ENCODE measurements at places on chromosomes 11 and 22.
A peak's percentile ranks its signal among the peaks of the same experiment; 100 is the strongest.

DNA sequence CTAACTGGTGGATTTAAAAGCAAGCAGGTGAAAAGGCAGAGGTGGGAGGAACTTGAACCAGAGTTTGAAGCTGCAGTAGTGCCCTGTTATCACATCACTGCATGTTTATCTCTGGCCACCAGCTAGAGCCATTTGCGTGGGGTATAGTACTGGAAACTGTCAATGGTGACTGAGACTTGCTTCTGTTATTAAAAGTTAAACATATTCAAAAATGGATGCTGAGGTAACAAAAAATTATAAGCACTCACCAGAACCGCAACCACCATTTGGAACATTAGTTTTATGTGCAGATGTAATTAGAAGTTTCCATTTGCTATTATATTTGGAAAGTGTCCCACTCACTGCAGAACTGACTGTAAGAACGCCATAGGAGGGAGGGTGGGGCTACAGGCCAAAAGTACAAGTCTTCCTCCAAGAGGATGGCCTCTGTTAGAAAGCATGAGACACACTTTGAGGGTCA, 1.2 kb upstream of the CD59 start:
- DNase-seq = no peak

- no peak for DNase-seq
Measured at GRCh38 chr22:32617271-32617670, 142.7 kb downstream of the FBXO7 start.

- DNase-seq = peak; percentile 42
Measured at GRCh38 chr22:31561238-31561887, 65.0 kb downstream of the SFI1 start.

- no peak for DNase-seq
Measured at GRCh38 chr22:46777609-46777970, 15.1 kb downstream of the TBC1D22A start.

DNA sequence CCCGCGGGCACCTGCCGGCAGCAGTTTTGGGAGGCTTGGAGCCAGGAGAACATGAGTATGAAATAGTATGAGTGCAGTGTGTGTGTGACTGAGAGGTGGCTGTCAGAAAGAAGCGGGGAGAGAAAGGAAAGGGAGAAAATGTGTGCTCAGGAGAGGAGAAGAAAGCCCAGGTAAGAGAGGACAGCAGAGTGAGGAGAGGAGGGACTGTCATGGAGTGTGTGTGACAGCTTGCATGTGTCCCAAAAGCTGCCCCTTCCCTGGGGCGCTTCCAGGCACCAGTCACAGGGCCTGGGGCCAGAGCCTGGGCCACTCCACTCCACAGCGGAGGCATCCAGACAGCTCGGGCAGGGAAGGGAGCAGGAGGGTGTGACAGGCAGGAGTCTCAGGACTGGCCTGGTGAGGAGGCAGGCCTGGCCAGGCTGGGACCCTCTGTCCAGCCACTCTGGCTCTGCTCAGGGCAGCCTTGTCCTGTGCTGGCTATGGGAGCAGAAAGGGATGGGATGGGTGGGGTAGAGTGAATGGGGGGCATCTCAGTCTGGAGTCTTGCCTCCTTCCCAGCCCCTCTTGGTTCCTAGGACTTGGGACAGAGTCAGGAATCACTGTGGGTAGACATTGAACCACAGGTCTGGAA, 949 bp downstream of the MMP11 start:
- no peak for DNase-seq

- no peak for DNase-seq
Measured at GRCh38 chr11:123065621-123066020, 3.7 kb upstream of the HSPA8 start.

DNA sequence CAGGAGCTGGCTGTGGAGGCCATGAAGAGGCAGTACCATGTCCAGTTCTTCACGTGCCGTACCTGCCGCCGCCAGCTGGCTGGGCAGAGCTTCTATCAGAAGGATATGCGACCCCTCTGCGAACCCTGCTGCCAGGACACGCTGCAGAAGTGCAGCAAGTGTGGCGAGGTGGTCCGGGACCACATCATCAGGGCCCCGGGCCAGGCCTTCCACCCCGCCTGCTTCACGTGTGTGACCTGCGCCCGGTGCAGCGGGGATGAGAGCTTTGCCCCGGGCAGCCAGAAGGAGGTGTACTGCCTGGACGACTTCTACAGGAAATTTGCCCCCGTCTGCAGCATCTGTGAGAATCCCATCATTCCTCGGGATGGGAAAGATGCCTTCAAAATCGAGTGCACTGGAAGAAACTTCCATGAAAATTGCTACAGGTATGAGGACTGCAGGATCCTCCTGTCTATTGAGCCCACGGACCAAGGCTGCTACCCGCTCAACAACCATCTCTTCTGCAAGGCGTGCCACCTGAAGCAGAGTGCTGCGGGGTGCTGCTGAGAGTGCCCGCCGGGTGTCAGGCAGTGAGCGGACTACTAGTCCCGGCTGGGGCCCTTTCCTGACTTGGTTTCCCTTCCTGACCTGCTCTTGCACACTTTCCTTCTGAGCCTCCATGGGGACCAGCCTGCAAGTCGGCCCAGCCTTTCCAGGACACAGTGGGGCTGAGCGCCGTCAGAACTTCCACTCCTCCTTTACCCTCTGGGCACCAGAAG, 22.0 kb upstream of the PHF21A start:
- DNase-seq = no peak

DNA sequence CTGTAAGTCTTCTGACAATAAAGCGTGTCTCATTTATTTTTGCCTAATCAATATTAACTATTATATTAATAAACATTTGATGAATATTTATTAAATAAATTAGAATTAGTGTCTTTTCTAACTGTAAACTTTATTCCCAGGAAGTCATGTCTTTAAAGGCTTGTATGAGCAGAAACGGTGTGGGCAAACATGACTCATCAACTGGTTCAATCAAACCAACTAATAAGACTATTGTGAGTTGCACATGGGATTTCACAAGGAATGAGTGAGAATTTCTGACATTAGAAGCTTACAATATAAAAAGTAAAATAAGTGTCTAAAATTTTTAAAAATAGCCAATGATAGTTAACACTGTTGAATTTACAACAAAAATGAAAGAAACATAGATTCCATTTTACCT, 259.2 kb upstream of the CTSC start:
- no peak for DNase-seq

DNA sequence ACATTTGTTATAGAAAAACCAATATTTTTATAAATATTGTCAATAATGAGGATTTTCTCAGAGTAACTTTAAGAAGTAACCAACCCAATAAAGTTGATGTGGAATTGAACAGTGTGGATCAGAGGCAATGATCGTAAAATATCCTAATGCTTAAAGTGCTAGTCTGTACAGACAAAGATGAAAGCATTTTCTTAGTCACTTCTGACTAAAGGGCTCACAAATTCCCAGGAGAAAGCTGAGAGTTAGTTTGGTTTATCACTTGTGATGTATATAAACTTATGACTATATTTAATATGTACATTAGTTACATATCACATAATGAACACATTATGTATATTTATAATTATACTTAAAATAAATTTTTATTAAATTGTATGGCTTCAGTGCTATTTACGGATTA, 25.4 kb upstream of the DDI1 start:
- DNase-seq = no peak

DNA sequence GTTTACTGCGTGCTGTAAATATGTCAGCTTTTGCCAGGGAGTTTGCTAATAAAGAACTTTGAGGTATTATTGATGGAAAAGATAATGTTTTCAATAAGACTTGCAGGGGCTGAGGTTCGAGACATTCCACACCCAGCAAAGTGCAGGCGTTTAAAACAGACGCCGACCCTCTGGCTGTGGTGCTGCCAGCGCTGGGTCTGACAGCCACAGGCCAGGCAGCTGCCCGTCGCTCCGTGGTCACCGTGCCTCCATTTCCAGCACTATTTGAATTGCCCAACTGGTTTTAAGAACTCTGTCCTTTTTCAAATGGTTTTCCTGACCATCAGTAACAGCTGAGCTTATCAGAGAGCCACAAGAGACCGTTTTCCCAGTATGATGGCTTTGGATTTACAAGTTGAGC, 28.1 kb upstream of the ALX4 start:
- DNase-seq = no peak

GRCh38 chr11:69141742-69142141, 14.0 kb upstream of the SMIM38 start:
- DNase-seq = no peak

DNA sequence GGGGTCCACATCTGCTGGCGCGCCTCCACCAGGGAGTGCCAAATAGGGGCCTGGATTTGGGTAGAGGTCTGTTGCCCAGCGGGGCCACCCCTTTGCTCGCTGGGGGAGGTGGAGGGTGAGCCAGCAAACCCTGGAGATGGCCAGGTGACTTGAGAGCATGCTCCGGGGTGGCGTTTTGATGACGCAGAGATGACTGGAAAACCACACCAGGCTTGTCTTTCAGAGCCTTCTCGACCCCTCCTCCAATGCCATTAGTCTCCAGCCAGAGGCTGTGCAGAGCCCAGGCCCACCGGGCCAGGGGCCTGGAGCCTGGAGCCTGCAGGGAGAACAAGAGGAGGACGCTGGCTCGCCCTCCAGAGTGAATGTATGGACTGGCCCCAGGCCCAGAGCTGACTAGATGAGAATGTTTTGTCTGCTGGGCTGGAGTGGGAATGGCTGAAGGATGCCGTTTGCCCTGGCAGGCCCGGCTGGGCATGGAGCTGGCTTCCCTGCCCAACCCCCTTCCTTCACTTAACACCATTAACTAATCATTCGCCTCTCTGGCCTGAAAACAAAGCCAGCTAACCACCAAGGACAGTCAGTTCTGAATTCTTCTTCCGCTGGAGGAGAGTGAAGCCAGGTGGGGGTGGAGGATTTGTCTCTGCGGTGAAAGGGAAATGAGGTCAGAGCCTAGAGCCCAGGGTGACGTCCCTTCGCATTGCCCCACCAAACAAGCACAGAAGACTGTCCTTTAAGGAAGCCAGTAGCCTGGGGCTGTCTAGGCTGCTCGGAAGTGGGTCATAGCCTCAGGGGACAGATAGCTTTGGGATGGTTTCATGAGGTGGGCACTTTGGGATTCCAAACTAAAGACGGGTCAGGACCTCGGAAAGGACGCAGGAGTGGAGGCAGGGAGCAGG, 1.6 kb upstream of the MCAM start:
- no peak for DNase-seq

DNA sequence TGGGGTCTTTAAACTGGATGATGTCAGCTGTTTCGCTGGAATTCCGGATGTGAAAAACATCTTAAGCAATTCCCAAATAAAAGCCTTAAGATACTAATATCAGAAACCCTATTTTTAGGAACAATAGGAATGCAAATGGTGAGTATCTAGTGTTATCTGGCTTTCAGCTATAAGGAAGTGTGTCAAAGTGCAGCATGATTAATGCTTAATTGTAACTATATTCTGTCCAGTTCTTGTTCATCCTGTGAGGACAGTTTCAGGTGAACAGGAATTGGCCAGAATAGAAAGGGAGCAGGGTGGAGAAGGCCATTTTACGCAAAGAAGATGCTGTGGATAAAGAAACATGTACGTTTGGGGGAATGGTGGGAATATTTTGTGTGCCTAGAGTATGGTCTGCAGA, 108.2 kb downstream of the RASSF10 start:
- DNase-seq = no peak

DNA sequence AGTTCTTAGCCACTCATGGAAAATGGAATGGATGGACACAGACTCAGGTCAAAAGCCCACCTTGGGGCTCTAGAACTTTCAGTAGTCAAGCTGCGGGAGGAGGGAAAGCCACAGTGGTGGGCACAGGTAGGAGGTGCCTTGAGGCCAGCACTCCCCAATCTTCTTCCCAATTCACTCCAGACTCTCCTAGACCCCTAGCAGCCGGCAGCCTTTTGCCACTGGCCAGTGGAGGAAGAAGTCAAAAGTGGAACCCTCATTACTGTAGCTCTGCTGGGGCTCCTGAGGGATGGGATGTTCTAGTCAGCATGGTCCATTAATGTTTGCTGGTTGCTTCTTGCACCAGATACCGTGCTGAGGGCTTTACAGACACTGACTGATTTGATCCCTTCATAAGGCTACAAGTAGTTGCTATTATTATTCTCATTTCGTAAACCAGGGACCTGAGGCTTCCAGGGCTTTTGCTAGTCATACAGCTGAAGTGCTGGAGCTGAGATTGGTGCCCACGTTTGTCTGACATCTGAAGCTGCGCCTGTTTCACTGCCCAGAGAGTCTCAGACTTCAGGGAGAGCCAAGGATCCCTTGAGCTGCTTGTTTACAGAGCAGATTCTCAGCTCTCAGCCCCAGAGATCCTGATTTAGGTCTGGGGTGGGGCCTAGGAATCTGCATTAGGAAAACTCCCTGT, 1.1 kb downstream of the UCP3 start:
- no peak for DNase-seq
